ENCODE measurements at places on chromosomes 11 and 22.

GRCh38 chr11:128511712-128512111 is 75.6 kb downstream of the ETS1 start:
- DNase-seq, result peak; percentile 38

GRCh38 chr22:50082197-50082715 is 3.0 kb downstream of the MLC1 start:
- DNase-seq, result no peak

DNA sequence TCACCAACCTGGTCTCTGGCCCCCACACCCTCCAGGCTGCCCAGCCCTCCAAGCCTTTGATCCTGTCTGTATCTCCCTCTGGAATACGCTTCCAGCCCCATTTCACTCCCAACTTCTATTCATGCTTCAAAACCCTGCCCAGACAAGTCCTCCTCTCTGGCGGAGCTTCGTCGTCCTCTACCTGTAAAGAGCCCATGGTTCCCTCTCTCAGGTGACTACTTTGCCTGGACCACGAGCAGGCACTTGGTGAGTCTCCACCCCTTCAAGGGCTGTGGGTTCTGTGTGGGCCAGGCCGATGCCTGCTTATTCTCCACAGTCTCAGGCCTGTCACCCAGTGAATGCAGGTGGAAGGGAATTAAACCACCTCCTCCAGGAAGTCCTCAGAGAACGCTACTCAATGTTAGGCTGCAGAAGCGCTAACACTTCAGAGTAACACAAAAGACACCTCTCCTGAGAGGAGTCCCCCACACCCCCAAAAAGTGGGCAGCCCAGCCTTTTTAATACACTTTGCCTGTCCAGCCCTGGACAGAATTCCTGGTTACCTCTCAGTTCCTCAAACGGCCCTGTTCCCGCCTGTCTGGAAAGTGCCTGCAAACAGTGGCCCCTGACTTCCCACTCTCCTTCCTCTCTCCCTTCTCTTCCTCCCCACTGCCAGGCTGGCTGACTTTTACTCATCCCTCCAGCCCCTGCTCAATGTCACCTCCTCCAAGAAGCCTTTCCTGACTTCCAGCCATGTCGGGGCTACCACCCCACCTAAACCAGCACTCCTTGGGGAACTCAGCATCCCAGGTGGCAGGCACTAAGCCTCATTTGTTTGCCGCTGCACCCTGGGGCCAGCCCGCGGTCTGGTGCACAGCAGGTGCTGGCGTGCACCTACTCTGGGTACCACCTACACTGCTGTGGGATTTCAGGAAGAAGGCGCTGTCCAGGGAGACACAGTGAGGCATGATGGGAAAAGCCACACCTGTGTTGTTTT is 9.0 kb downstream of the RAC2 start:
- no peak for DNase-seq

DNA sequence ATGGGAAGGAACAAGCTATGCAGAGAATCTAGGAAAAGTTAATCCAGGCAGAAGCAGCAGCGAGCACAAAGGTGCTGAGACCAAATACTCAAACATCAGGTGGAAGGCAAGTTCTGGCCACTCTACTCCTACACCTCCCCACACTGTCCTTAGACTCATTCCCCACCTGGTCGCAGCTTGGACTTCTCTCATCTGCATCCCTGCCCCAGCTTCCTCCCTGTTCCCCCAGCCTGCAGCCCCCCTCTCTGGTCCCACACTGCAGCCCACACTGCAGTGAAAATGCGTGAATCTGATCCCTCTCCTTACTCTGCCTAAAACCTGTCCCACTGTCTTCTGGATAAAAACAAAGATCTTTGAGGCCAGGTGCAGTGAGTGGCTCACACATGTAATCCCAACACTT is 9.1 kb downstream of the TPBGL start:
- no peak for DNase-seq

DNA sequence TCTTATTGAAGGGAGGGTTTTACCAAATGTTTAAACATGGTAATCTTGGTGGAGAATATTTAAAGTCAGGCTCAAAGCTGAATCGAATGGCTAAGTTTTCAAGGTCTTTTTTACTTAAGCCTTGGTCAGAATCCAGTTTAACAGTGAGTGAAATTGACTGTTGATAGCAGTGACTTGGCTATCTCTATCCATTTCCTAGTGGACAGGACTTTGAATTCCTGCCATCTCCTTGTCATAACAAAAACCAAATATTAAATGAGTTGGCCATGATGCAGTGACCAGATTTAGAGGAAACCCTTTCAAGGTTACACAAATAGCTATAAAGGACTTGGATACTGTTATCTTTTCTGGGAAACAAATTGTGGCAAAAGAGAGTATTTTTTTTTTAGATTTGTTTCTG is 92.0 kb downstream of the JRKL start:
- DNase-seq, result no peak

DNA sequence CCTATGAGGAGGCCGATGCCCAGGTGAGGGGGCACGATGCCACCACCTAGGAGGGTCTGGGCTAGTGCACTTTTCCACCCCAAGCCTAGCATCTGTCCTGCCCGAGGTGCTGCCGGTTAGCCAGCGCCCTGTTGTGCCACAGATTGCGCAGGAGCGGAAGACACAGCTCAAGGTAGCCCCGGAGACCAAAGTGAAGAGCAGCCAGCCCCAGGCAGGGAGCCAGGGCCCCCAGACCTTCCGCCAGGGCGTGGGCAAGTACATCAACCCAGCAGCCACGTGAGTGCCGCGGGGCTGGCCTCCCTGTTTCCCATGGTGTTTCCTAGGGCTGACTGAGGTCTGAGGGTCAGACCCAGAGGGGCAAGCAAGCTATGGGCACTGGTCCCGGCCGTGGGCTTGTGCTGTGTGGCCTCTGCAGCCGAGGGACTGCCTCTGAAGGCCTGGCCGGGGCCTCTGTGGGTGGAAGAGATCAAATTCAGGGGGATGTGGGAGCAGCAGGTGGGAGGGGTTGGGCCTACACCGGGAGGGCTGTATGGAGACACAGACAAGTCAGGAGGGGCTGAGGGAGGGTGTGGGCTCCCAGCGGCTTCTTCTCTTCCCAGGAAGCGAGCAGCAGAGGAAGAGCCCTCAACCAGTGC is 29.1 kb downstream of the PPIL2 start:
- no peak for DNase-seq

All from fibroblast of mammary gland (primary cell).